Iris pigment epithelial cell (primary cell): ENCODE measurements at places on chromosomes 3 and 15.
A peak's percentile ranks its signal among the peaks of the same experiment; 100 is the strongest.

DNA sequence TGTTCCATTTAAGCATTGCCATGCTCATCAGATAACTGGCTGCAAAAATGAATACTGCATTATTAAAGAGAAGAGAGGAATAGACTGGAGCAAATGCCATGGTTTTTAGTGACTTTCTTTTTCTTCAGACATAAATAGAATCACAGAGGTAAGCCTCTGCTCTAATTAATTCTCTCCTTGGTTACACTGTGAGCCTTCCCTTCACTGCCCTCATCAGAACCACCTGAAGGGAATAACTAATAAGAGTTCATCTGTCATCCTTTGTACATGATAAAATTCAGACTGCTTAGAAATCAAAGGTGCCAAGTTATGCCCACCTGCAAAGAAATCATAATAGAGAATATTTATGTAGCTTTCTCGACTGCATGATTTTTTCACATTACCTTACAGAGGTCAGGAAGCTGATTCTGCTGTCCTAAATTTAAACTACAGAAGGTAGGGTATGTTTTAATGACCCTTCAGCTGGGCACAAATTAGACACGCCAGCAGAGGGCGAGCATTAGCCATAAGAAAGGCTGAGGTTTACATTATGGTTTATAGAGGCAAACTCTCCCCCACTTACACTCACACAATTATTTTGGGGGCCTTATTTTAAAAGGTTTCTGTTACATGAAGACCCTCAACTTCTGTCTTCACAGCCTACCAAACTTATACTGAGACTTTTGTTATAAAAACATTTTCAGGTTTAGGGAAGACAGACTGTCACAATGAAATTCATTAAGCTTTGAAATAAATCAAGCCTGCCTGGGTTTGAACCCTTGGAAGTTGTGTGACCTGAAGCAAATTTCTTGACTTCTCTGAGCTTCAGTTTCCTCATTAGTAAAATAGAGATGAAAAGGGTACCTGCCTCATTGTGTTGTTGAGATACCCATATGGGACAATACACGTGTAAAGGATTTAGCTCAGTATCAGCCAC is 15.3 kb upstream of the UNC13C start:
- DNase-seq, result peak; percentile 17

- DNase-seq, result no peak
These were observed 343.2 kb upstream of the NR2F2 start for GRCh38 chr15:95987299-95987698.

GRCh38 chr3:35744419-35744818 is 105.1 kb downstream of the ARPP21 start:
- DNase-seq, result no peak

DNA sequence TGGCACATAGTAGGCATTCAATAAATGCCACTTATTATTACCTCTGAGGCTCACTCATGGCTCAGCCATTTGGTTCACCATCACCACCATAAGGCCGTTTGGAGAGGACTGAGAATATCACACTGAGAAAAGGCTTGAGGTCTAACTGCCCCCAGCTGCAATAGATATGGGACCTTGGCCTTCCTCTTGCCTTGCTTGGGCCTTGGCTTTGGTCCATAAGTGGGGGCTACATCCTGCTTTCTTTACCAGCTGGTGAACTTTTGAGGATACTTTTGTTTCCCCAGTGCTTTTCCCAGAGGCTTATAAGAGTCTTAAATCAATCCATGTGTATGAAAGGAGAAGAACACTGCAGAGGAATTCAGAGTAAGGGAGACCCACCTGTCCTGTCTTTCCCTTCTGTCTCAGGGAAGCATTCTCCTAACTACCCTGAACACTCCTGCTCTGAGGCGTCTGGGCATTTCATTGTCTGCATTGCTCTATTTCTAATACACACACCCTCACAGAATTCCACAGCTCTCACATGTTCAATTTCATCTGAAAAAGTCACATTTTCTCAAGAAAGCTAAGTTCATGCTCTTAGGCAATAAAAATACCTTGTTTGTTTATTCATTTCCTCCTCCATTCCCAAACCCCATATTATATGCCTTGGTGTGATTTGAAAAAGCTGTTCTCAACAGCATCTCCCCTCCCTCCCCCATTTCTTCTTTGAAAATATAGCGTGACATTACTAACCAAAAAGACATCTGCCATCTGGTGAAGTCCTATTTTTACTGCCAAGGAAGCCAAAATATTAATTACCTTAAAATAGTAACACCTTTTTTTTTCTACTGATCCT is 22.5 kb upstream of the KCNMB2 start:
- DNase-seq, result peak; percentile 19

GRCh38 chr15:53618461-53618860 is 141.0 kb downstream of the WDR72 start:
- no peak for DNase-seq

GRCh38 chr3:16402451-16402850 is 111.0 kb downstream of the RFTN1 start:
- peak; percentile 70 for DNase-seq
